ENCODE measurements at places on chromosomes 11 and 22.
A peak's percentile ranks its signal among the peaks of the same experiment; 100 is the strongest.

DNA sequence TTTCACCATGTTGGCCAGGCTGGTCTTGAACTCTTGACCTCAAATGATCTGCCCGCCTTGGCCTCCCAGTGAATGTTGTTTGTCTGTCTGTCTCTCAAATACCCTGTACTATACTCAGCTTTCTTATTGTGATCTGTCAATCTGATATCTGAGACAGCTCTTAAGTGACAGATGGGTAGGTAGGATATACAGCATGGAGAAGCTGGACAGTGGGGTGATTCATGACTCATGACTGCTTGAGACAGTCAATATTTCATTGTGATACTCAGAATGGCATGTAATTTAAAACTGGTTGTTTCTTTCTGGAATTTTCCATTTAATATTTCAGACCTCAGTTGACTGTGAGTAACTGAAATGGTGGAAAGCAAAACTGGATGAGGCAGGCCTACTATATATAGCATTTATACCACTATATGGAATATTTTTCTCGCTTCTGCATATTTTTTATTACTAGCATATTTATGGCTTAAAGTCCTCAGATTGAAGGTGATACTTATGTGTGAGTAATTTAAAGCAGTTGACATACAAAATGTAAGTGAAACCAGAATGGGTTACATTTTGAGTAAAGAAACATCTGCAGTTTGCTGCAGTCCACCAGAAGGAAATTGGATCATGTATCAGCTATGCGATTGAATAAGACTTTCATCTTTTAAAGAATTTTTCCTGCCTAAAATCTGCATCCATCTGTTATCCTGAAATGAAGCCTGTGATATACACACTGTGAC, 22.3 kb downstream of the ARHGAP42 start:
- peak; percentile 26 for DNase-seq

GRCh38 chr11:128483211-128483788, 104.1 kb downstream of the ETS1 start:
- DNase-seq, result no peak

DNA sequence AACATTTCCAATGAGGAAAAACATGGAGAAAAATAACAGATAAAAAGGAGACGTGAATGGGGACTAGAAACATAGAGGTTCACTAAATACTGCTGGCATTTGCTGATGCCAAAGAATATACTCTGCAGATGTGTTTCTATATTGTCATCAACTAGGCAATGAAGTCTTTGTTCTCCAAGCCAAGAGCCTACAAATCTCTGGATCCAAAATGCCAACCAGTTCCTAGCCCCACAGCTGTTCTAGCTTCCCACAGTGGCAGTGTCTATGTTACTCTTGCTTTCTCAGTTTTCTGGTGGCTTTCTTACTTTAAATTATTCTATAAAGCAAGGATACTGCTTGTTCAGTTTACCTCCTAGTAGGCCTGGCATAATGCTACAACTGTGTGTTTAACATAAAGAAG, 977.9 kb upstream of the CCDC90B start:
- DNase-seq, result no peak

DNA sequence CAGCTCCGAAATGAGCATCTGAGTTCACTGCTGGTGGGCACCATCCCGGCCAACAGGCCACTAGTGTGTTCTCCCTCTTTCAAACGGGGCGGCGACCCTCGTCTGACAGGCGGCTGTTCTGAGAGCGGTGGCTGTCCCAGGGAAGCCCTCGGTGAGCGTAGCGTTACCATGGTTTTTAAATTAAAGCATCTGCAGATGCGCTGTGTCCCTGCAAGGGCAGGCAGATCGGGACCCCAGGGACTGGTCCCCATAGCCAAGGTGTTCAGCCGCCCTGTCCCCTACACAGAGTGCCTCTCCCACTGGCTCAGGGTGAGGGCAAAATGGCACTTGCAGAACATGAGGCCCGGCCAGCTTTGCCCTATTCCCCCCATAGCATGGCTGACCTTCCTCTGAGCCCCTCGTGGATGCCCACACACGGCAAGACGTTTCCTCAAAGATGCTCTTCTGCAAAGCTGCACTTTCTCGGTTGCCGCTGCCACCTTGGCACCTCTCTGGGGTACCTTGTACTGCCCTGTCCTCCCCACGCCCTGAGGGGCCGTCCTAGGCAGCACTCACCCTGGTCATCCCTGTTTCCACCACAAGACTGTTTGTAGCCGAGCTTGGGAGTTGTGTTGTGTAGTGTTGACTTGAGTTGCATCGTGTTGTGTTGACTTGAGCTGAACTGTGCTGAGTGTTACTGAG, 51.9 kb upstream of the KCNQ1OT1 start:
- DNase-seq, result no peak

- no peak for DNase-seq
Measured at GRCh38 chr22:44449683-44450425, 48.2 kb downstream of the RTL6 start.

- DNase-seq, result no peak
Measured at GRCh38 chr11:117816151-117816741, 8.3 kb downstream of the FXYD2 start.

- DNase-seq, result no peak
Measured at GRCh38 chr11:62922189-62922589, 1.0 kb upstream of the CHRM1 start.

GRCh38 chr11:73366265-73366610, 10.0 kb upstream of the RELT start:
- no peak for DNase-seq

- no peak for DNase-seq
Measured at GRCh38 chr11:116110356-116110755, 606.1 kb upstream of the CADM1 start.

Data from HCT116 (cell line).